ENCODE measurements at places on chromosomes 16 and 17.

DNA sequence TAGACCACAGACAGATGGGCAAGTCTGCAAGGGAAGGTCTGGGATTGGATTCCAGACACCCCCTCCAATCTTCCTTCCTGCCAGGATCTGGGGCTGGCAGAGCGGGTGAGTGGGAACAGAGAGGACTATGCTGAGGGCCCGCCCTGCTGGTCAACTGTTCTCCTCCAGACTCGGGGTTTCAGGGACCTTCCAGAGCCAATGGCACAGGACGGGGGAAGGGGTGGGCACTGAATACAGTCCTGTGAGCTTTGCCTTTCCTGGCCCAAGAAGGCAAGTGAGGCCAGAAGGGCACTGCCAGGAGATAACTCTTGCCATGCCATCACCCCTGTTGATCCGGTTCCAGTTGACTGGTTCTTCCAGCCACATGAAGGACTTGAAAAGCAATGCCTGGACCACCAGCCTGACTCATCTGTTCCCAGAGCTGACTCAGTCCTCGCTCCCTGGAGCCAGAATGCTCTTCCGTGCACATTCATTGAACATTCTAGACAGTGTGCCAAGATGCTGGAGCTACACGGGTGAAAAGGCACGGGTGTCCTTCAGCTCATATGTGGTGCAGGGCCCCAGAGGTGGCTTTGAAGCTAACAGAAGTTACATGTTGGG lies 533 bp upstream of the MEFV start:
- DNase-seq, result no peak

GRCh38 chr17:7175330-7175733 lies 3.8 kb downstream of the ASGR1 start:
- no peak for DNase-seq

GRCh38 chr17:2903193-2903974 lies 107.1 kb downstream of the RAP1GAP2 start:
- DNase-seq, result no peak

DNA sequence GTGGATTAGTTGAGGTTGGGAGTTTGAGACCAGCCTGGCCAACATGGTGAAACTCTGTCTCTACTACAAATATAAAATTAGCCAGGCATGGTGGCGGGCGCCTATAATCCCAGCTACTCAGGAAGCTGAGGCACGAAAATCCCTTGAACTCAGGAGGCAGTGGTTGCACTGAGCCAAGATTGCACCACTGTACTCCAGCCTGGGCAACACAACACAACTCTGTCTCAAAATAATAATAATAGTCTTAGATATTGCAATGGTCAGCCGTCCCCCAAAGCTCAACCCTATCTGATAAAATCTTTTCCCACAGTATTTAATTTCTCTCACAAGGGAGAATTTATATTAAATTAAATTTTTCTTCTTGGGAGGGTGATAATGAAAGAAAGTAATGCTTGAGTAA lies 169.6 kb downstream of the XYLT1 start:
- DNase-seq, result no peak

DNA sequence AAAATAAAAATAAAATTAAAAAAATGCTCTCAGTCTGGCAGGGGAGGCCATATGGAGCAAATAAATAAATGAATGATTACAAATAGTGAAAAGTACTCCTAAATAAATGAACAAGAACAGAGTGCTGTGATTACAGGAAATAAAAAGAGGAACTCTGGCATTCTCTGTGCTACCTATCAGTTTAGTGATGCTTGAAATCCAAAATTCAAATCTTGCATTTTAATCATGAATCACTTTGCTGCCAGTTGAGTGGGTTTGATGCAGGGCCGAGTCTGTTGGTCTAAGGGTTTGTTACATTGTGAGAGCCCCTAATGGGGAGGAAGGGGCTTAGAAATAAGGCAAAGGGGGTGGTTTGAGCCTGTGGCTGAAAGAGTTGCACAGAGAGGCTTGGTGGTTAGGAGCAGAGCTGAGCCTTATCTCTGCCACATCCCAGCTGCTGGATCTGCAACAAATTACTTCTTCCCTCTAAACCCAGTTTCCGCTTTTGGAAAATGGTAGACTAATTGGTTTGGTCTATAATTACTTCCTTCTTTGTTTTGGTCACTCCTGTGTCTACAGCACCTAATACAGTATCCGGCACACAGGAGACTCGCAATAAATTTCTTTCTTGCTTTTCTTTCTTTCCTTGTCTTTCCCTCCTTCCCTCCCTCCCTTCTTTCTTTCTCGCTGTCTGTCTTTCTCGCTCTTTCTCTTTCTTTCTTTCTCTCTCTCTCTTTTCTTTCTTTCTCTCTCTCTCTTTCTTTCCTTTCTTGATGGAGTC lies 6.3 kb upstream of the ABCC1 start:
- DNase-seq, result peak; percentile 82

- peak; percentile 71 for DNase-seq
These were observed 2.3 kb downstream of the LIMD2 start for GRCh38 chr17:63697341-63698286.

Measured in SK-N-SH (cell line).